Bronchial epithelial cell (primary cell): ENCODE measurements at places on chromosomes 6 and 20. TPM values are rescaled to one million over a fixed set of nuclear protein-coding genes. Genes with fewer than 3 reads are reported as not detected.

- DNase-seq, result peak; percentile 36
Measured at GRCh38 chr20:62330576-62331317, 27.9 kb downstream of the ADRM1 start.

Gene NKX2-4
- total RNA-seq, result not detected in 2 replicates

Gene CALHM5
- total RNA-seq, result under 0.01 TPM in 1 of 2 replicates, not detected in the other

- no peak for DNase-seq
Measured at GRCh38 chr6:41597246-41598000, 40.8 kb upstream of the MDFI start.

GRCh38 chr6:140101367-140101766 is 726.9 kb upstream of the CITED2 start:
- no peak for DNase-seq

Gene ADAM33
- under 0.01 and 0.53 TPM in 2 replicates for total RNA-seq

DNA sequence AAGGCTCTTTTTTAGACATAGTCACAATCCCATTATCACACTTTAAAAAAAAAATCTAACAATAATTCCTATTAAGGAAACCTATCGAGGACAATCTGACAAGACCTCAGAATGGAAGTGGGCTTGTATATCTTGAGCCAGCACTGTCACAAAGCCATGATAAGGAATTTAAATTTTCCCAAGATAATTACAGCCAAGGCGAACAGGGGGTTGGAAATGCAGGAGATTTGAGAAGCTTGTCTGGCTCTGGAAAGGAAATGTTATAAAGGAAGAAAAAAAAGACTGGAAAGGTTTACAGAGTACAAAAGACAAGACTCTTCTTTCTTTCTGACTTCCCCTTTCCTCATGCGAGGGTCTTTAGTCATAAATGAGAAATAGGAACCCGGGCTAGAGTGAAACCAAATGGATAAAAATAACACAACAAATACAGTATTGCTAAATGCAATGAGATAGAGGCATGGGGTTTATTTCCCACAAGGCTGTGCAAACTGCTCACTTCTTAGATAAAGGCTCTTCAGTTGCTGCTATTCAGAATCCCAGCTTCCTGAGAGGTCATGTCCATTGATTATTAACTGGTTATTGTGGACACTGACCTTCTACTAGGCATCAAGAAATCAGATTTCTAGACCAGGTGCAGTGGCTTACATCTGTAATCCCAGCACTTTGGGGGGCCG is 13.4 kb upstream of the GHRH start:
- DNase-seq, result no peak

GRCh38 chr6:72382602-72383529 is 239.0 kb upstream of the KCNQ5 start:
- no peak for DNase-seq
